ENCODE measurements at places on chromosomes 4 and X.

DNA sequence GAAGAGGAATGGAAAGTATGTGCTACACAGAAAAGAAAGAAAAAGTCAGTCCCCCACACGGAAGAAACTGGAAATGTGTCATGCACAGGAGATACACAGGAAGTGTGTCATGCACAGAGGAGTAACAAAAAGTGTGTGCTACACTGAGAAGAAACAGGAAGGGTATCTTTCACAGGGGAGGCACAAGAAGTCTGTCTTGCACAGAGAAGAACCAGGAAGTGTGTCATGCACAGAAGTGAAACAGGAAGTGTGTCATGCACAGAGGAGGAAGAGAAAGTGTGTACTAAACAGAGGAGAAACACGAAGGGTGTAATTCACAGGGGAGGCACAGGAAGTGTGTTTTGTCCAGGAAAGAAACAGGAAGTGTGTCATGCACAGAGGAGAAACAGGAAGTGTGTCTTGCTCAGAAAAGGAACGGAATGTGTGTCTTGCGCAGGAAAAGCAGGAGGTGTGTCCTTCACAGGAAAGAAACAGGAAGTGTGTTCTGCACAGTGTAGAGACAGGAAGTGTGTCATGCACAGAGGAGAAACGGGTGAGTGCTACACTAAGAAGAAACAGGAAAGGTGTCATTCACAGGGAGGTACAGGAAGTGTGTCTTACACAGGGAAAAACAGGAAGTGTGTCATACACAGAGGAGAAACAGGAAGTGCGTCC lies 527.2 kb upstream of the PRKX start:
- H3K4me1 ChIP-seq, result no peaks in the 10 kb centered on the region
- no peaks in the 10 kb centered on the region for H3K27me3 ChIP-seq
- no peak overlapping the region for H3K4me3 ChIP-seq
- H3K36me3 ChIP-seq, result no peaks in the 10 kb centered on the region

GRCh38 chr4:122622400-122622799 lies 1.5 kb upstream of the IL21 start:
- no peak overlapping the region for H3K4me3 ChIP-seq
- peak overlapping the region; percentile 27 for H3K27ac ChIP-seq
- peaks cover 20% of the 10 kb centered on the region for H3K4me1 ChIP-seq
- no peak for DNase-seq
- H3K36me3 ChIP-seq, result peaks cover 2% of the 10 kb centered on the region

DNA sequence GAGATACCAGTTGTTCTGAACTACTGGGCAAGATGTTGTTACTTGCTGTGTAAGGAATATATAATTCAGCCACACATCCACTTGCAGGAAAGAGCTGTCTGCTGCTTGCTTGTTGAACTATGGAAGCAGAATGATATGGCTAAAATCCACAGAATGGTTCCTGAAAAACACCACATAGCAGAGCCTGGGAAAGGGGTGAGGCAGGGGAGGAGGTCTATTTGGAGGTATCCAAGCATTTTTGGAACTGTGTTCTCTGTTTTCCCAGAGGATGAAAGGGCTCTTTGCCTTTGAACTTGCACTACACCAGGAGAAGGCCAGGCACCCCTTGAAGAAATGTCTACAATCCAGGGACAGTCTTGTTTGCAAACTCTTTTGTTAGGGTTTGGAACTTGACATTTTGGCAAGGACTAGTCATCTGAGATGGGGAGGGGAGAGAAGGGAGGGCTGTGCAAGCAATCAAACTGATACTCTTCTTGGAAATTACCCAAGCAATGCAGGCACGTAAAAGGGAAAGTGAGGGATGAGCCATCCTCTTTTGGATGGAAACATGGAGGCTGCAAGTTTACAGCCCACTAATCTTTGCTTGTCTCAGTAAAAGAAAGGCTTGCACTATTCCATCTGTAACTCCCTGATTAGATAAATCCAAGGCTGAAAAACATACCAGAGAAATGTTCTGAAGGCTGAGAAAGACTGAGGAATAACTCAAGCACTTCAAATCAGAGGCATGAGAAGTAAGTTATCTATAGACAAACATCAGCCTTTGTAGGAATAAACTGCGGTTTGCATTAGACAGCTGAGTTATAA lies 141.0 kb downstream of the TSPAN5 start:
- H3K4me3 ChIP-seq, result no peak overlapping the region
- no peaks in the 10 kb centered on the region for H3K27me3 ChIP-seq
- peaks cover 3% of the 10 kb centered on the region for H3K36me3 ChIP-seq
- no peak overlapping the region for H3K27ac ChIP-seq
- DNase-seq, result no peak

DNA sequence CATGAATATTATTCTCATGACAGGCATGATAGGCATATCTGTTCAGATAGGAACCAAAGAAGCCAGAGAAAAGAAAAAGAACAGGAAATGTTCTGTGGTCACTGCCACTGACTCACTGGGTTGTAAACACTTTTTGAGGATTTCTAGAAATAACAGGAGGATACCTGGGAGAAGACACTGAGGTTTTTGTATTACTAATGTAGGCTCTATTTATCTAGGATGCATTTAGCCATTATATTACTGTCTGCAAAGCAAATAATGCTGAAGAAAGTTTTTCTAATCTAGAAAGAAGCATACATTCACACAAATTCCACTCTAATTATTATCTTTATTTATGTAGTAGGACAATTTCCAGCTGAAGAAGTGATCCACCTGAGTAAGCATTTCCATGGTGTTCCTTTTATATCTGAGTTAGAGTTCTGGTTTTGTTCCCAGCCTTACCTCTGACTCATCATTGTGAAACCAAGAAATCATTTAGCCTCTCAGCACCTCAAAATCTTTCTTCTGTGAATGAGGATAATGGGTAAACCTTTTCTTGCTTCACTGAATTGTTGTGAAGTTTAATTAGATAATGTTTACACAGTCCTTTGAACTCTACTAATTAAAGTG lies 40.2 kb upstream of the EPGN start:
- no peak for DNase-seq
- no peaks in the 10 kb centered on the region for H3K4me1 ChIP-seq
- no peaks in the 10 kb centered on the region for H3K27me3 ChIP-seq
- H3K27ac ChIP-seq, result no peak overlapping the region

DNA sequence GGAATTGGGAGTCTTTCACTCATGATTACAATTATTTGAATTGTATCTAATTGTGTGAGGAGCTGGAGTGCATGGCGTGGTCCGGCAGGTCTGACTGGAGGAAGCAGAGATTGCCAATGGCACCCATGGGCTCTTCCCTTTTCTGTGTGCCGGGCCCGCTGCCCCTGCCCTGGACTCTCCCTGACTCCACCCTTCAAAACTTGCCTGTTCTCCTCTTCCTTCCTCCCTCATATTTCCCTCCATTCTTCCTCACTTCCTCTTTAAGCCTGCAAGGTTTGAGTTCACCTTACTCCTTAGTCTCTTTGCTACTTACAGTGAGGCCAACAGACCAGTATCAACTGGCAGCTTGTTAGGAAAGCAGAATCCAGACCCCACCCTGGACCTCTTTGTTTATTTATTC lies 6.5 kb upstream of the STBD1 start:
- H3K4me1 ChIP-seq, result peaks cover 15% of the 10 kb centered on the region
- no peak for DNase-seq
- no peak overlapping the region for H3K27ac ChIP-seq
- H3K36me3 ChIP-seq, result peaks cover 5% of the 10 kb centered on the region
- peaks cover 1% of the 10 kb centered on the region for H3K27me3 ChIP-seq
- no peak overlapping the region for H3K4me3 ChIP-seq

GRCh38 chr4:84171871-84172270 lies 327.2 kb downstream of the NKX6-1 start:
- no peaks in the 10 kb centered on the region for H3K4me1 ChIP-seq
- peaks cover 8% of the 10 kb centered on the region for H3K27me3 ChIP-seq
- H3K4me3 ChIP-seq, result no peak overlapping the region
- H3K36me3 ChIP-seq, result no peaks in the 10 kb centered on the region
- no peak overlapping the region for H3K27ac ChIP-seq

GRCh38 chr4:52838729-52839586 lies 23.2 kb upstream of the RASL11B start:
- H3K36me3 ChIP-seq, result no peaks in the 10 kb centered on the region
- no peaks in the 10 kb centered on the region for H3K4me1 ChIP-seq
- no peak overlapping the region for H3K27ac ChIP-seq

- H3K4me3 ChIP-seq, result no peak overlapping the region
- H3K27me3 ChIP-seq, result no peaks in the 10 kb centered on the region
- H3K27ac ChIP-seq, result peak overlapping the region; percentile 78
- peaks cover 3% of the 10 kb centered on the region for H3K36me3 ChIP-seq
These were observed 13.0 kb downstream of the TRAPPC2 start for GRCh38 chrX:13721371-13721770.

DNA sequence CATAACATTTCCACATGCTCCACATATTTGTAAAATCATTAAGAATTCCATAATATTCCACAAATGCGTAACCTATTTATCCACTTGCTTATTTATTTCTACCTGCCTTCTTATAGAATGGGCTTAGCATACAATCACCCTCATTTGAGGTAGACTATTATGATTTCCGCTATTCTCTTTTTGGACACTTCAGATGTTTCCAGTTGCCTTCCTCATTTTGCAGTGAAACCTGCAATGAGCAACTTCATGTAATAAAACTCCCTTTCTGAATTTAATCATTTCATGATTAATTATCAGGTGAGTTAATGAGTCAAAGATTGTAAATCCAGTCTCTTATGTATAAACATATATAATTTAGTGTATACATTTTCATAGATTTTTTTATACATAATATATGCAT lies 58.0 kb downstream of the PPP3CA start:
- no peaks in the 10 kb centered on the region for H3K27me3 ChIP-seq
- no peak overlapping the region for H3K4me3 ChIP-seq
- peak overlapping the region; percentile 90 for H3K27ac ChIP-seq
- H3K4me1 ChIP-seq, result peaks cover 38% of the 10 kb centered on the region
- no peaks in the 10 kb centered on the region for H3K36me3 ChIP-seq
- DNase-seq, result no peak

- H3K36me3 ChIP-seq, result peaks cover 2% of the 10 kb centered on the region
- H3K4me1 ChIP-seq, result peaks cover 31% of the 10 kb centered on the region
- DNase-seq, result peak; percentile 51
- peak within 1 kb of the TSS; percentile 95 for H3K4me3 ChIP-seq
- H3K27me3 ChIP-seq, result no peaks in the 10 kb centered on the region
- peak within 1 kb of the TSS; percentile 97 for H3K27ac ChIP-seq
These were observed at the start of gene SH3TC1 for GRCh38 chr4:8198906-8199593. Gene SH3TC1 (plus strand): TSS chr4:8199290. CDS start chr4:8205195, 5,905 bp downstream.

DNA sequence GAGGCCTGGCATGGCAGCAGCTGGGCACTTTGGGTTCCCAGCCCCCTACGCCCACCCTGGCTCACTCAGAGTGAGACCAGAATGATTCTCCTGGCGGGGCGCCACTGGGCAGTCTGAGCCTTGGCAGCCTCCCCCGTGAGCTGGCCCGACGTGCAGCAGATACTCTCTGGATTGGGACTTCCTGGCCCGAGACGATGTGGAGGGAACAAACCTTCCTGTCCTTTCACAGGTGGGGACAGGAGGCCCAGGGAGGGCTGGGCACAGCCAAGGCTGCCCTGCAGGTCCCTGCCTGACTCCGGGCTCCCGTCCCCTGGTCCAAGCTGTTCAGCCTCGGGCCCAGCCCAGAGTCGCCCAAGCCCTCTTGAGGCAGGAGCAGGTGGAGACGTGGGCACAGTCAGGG lies 17.9 kb upstream of the ADD1 start:
- H3K27me3 ChIP-seq, result no peaks in the 10 kb centered on the region
- no peak overlapping the region for H3K27ac ChIP-seq
- H3K4me1 ChIP-seq, result peaks cover 19% of the 10 kb centered on the region
- H3K4me3 ChIP-seq, result no peak overlapping the region
- peaks cover 22% of the 10 kb centered on the region for H3K36me3 ChIP-seq
- no peak for DNase-seq

- no peaks in the 10 kb centered on the region for H3K36me3 ChIP-seq
- H3K27ac ChIP-seq, result no peak overlapping the region
- no peak overlapping the region for H3K4me3 ChIP-seq
- no peaks in the 10 kb centered on the region for H3K27me3 ChIP-seq
- DNase-seq, result no peak
- no peaks in the 10 kb centered on the region for H3K4me1 ChIP-seq
These were observed 54.1 kb upstream of the WDR17 start for GRCh38 chr4:176011529-176011928.

- no peak overlapping the region for H3K4me3 ChIP-seq
- H3K27me3 ChIP-seq, result no peaks in the 10 kb centered on the region
- H3K4me1 ChIP-seq, result peaks cover 12% of the 10 kb centered on the region
- H3K27ac ChIP-seq, result peak overlapping the region; percentile 64
- no peak for DNase-seq
These were observed 82.8 kb downstream of the CCKAR start for GRCh38 chr4:26407476-26407875.

- no peak for DNase-seq
- no peaks in the 10 kb centered on the region for H3K4me1 ChIP-seq
- H3K36me3 ChIP-seq, result no peaks in the 10 kb centered on the region
- no peaks in the 10 kb centered on the region for H3K27me3 ChIP-seq
- H3K27ac ChIP-seq, result no peak overlapping the region
- H3K4me3 ChIP-seq, result no peak overlapping the region
These were observed 17.8 kb downstream of the IGSF1 start for GRCh38 chrX:131271274-131271673.

DNA sequence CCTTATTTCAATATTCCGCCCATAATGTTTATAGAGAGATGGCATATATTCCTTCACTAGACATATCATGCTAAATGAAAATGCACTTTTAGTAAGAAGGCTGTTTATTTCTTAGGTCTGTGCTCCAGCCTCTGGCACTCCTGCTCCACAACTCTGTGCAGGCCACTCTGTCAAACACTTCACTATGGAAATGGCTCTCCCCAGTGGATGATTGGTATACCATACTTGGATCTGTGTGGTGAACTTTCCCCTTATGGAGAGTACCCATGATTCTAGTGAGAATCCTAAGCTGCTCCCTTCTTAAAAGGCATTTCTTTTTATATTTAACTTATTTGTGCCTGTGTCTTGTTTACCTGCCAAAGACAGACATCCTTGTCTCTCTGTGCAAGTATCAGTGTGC lies 480.1 kb upstream of the GALNT7 start:
- no peaks in the 10 kb centered on the region for H3K27me3 ChIP-seq
- no peak overlapping the region for H3K4me3 ChIP-seq
- H3K36me3 ChIP-seq, result no peaks in the 10 kb centered on the region
- no peak for DNase-seq
- no peaks in the 10 kb centered on the region for H3K4me1 ChIP-seq

DNA sequence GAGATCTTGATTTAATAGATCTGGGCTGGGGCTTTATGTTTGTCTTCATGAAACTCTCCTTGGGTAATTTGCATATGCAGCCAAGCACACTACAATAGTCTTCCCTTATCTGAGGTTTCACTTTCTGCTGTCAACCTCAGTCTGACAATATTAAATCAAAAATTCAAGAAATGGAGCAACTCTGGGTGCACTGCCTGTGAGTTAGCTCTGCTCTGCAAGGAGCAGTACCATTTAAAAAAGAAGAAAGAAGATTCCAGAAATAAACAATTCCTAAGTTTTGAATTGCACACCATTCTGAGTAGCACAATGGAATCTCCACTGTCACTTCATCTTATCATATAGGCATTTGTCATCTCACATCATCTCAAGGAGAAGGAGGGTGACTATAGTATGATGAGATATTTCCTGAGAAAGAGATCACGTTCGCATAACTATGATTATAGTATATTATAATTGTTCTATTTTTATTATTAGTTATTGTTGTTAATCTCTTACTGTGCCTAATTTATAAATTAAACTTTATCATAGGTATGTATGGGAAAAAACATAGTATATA lies 9.4 kb downstream of the FNIP2 start:
- peak overlapping the region; percentile 79 for H3K4me3 ChIP-seq
- H3K27me3 ChIP-seq, result no peaks in the 10 kb centered on the region
- H3K27ac ChIP-seq, result peak overlapping the region; percentile 72
- H3K4me1 ChIP-seq, result peaks cover 23% of the 10 kb centered on the region

GRCh38 chr4:128141866-128142265 lies 80.8 kb downstream of the LARP1B start:
- peaks cover 2% of the 10 kb centered on the region for H3K36me3 ChIP-seq
- H3K27ac ChIP-seq, result no peak overlapping the region
- H3K4me3 ChIP-seq, result no peak overlapping the region
- no peak for DNase-seq
- no peaks in the 10 kb centered on the region for H3K27me3 ChIP-seq

Data from T-helper 17 cell (primary cell).